ENCODE measurements at places on chromosomes 6 and 20.

- no peak for DNase-seq
Observed at GRCh38 chr6:138803861-138804260, 8.0 kb downstream of the ECT2L start.

- peak; percentile 64 for DNase-seq
Observed at GRCh38 chr6:99868074-99868702, 125.8 kb downstream of the MCHR2 start.

DNA sequence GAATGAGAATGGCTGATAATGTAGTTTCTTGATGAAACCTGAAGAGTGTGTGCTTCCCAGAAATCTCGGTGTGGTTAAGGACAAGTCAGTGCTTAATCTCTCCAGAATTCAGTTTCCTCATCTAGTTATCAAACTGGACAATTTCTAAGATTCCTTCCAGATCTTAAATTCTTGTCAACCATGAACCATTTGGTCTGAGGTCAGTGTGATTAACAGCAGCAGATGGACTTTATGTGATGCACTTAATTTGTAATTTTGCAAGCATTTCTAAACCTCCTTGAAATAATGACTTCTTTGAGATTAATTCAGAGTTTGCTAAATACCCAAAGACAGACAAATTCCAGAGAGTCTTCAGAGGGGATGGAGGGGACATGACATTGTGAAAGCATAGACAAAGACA, 160.3 kb downstream of the KIF16B start:
- no peak for DNase-seq

- DNase-seq = no peak
Observed at GRCh38 chr6:34447910-34448309, 18.0 kb upstream of the PACSIN1 start.

GRCh38 chr20:32366380-32366779, 8.2 kb downstream of the ASXL1 start:
- no peak for DNase-seq

DNA sequence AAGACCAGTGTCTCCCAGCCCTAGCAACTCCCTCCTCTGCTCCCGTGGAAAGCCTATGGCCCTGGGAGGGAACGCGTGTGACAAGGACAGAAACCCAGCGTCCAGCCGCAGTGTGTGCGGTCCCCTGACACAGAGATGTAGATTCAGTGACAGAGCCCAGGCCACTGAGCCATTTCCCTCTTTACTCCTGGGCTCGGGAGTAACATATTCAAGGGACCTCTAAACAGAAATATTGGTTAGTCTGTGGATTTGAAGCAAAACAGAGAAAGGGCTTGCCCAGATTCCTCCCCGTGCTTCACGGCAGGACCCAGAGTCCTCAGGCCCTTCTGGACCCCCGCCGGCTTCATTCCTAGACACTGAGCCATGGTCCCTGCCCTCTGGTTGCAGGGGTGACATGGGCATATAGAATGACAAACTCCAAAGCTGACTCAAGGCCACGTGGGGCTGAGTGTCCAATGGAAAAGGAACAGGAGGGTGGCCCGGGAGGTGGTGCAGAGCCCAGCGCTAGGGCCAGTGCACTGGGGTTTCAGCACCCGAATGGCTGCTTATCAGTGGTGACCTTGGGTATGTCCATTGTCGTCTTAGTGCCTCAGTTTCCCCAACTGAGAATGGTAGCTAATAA, 248.2 kb downstream of the QKI start:
- DNase-seq = no peak

DNA sequence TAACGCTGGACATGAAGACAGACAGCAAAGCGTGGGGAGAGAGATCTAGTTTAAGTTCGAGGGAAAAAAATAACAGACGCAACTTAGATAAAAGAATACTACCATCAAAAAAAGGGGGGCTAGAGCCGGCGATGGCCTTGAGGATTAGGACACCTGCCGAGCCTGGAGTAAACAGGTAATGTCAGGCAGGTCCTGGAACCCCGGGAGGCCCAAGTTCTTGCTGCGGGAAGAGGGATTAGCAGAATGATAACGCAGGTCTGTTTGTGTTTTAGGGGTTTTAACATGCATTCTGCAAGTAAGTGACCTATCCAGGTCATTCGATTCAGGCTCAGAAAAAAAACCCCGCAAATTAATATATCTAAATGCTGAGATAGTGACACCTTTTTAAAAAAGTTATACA, 754 bp upstream of the TMEM170B start:
- DNase-seq = no peak

- no peak for DNase-seq
Observed at GRCh38 chr6:22043284-22043962, 253.4 kb downstream of the PRL start.

GRCh38 chr6:39760226-39760952, 31.8 kb upstream of the DAAM2 start:
- DNase-seq = no peak

- DNase-seq = no peak
Observed at GRCh38 chr6:135922174-135922573, 70.7 kb downstream of the PDE7B start.

All from CD4-positive, alpha-beta T cell treated with Interleukin-15 for 4 hours (primary cell).